ENCODE measurements at places on chromosomes 3 and 15.

- no peak for DNase-seq
These were observed 512 bp upstream of the TRH start for GRCh38 chr3:129973853-129974563.

DNA sequence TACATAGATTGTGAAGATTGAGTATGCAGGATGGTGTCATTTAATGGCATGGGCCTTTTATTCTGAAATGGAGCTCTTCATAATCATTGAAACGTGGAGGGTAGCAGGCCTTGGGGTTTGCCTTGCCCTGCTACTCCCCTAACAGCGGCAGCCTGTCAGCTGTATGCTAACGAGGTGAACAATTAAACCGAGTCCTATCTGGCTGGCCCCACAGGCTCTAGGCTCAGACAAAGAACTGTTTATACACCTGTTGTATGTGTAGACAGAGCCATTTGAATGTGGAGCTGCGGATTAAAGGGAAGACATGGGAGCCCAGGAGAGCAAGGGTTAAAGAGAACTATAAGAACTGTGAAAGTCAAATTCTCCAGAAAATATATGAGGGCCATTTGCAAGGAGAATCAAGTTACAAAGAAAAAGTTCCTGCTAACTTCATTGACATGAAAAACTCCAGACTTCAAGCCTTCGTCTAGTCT is 116.7 kb upstream of the CGNL1 start:
- DNase-seq, result no peak

DNA sequence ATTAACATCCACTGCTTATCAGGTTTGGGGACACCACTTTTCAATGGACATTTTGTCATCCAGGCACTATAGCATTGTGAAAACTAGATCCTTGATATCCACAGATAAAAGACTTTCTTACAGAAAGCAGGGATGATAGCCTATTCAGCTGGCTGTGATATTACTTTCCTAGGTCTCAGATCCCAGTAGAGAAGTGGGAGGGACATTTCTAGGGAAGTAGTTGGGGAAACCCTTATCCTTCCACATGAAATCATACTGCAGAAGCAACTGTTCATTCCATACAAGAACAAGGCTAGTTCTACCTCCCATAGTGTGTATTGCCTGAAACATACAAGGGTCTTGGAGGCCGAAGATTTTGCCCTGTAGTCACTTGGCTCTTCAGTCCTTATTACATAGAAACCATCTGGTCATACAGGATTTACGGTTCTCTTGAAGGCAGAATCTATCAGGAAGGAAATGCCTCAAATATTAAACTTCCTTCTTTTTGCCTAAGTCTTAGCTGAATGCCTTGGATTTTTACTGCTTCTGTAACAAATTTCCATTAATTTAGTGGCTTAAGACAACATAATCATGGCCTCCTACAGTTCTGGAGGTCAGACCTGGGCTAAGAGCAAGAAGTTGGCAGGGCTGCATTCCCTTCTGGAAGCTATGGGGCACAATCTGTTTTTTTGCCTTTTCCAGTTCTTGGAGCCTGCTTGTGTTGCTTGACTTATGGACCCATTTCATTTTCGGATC is 119.4 kb downstream of the ECT2 start:
- DNase-seq, result no peak

DNA sequence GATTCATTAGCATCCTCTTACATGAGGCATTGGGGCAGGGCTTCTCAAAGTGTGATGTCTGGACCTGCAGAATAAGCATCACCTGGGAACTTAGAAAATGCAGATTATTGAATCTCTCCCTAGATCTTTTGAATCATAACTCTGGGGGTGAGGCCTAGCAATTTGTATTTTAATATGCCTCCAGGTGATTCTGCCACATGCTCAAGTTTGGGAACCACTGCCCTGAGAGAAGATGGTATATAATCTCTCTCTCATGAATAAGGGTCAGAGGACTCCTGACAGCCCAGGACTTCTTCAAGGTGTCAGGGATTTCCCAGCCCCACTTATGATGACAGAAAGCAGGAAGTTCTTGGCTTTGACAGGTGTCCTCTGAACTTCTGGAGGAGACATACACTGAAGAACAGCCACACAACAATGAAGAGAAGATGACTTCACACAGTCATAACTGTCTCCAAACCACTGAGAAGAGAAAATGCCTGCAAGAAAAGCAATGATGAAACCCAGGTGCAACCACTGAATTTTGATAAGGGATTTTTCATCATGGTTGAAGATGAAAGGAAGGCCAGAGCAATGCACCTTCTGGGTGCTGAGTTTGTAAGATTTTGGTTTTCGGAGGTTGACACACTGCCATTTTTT is 211.9 kb upstream of the MRPL3 start:
- peak; percentile 91 for DNase-seq

- no peak for DNase-seq
These were observed 4.2 kb downstream of the PARP9 start for GRCh38 chr3:122559906-122560305.

- no peak for DNase-seq
These were observed 61.3 kb downstream of the ABHD2 start for GRCh38 chr15:89149501-89150101.

GRCh38 chr15:78072080-78072892 is 5.2 kb downstream of the TBC1D2B start:
- no peak for DNase-seq

- peak; percentile 2 for DNase-seq
These were observed 169.5 kb downstream of the ATP10A start for GRCh38 chr15:25693321-25694238.

- peak; percentile 54 for DNase-seq
These were observed 31.8 kb upstream of the MYZAP start for GRCh38 chr15:57559875-57560274.

GRCh38 chr3:52085681-52086282 is 29.4 kb upstream of the DUSP7 start:
- DNase-seq, result no peak

- DNase-seq, result no peak
These were observed 447.5 kb downstream of the IGSF11 start for GRCh38 chr3:118587037-118587741.

DNA sequence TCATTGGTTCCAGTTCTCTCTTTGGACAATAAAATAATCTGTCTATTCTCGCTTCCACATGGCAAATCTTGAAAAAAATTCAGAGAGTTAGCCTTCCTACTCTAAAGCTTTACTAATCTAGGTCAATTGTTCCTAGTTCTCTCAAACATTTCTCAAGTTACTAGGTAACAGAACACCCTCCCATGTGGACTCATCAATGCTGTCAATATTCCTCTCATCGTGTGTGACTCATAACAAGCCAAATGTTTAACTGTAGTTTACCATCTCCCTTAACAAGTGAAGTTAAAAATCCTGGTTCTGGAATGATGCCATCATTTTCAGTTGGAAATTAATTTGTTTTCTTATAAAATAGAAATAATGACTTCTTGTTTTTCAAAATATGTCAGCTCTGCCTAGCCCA is 438.6 kb downstream of the ROBO1 start:
- no peak for DNase-seq

DNA sequence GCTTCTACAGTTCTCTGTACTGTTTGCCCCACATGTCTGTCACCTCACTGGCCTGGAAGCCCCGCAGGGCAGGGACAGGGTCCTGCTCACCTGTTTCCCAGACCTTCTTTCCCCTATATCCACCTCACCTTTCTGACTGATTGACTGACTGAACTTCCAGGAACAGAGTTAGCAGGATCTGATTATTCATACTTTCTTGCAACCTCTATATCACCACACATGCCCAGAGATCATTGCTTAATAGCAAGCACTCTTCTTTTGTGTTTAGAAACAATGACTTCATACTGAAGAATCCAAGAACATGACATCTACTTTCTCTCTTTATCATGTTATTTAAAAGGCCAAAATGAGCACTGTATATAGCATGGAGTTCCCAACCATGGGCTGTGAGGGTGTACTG is 18.0 kb upstream of the CLEC3B start:
- no peak for DNase-seq

- peak; percentile 38 for DNase-seq
These were observed 322.8 kb downstream of the RAP2B start for GRCh38 chr3:153484842-153485241.

DNA sequence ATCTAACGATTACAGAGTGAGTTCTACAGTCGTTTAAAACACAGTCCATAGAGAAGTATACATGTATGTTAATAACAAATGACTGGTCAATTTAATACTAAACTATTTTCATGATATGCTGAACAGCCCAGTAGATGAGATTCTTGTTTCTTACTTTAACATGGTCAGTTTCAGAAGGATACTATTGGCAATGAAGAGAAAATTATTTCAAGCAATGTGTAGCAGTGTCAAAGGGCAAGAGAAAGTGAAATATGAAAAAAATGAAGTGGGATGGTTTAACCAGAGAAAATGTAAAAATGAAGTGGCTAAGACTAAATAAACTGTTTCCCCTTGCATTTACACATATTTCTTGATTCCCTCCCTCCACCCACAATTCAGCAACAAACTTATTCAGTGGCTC is 192.1 kb upstream of the TTC14 start:
- no peak for DNase-seq

GRCh38 chr3:69126216-69126615 is 3.8 kb upstream of the LMOD3 start:
- DNase-seq, result no peak

GRCh38 chr3:61960976-61961375 is 399.6 kb downstream of the PTPRG start:
- no peak for DNase-seq

DNA sequence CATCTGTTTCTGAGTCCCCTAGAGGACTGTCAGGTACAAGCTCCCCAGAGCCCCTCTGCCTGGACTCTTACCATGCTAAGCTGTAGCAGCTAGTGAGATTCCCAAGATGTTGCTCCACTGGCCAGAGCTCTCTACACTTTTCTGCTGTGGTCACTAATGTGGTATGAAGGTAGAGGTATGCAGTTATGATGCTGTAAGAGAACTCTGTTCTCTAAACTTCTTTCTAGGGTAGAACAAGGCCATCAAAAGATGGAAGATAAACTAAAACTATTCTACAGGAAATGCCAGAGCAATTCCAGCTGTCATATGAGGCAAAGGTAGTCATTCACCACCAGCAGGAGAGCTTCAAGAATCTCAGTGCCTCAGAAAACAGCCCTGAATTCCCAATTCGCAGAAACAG is 517.4 kb upstream of the ARRDC4 start:
- no peak for DNase-seq

- no peak for DNase-seq
These were observed 24.7 kb downstream of the SLTM start for GRCh38 chr15:58908550-58909309.

DNA sequence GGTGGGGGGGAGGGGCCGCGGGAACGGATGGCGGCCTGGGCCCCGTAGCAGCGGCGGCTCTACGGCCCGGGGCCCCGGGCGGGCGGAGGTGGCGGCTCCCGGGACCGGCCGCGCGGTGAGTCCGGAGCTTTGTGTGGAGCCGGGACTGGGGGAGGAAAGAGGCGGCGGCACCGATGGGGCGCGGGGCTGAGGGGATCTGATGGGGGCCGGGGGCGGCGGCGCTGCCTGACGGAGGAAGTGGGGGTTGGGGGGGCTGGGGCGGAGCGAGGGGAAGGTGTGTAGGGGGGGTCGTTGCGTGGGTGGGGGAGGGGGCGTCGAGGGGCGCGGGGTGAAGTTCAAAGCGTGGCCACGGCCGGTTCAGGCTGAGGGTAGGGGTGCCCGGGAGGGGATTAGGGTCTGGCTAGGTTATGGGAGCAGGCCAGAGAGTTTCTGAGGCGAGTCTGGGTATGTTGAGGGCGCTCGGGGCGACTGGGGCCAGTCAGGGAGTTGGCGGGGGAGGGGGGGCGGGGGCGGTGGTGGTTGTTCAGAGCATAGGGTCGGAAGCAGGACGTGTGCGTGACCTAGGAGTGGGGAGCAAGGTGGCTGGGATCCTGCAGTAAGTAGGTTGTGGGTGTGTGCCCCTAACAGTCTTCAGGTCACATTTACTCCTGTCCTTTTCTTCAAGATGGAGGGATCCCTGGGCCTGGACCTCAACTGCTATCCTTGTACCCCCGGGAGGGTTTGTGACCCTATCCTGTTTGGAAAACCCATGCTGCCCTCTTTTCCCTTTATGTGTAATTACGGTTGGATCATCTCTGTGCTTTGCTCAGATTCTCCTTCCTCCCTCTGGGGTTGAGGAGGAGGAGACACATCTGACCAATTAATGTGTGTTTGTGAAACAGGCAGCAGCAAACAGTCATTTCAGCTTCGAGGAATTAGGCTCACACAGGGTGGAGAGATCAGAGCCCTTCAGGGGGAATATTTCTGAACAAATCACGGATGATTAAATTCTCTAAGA is 644 bp downstream of the ZNF609 start:
- DNase-seq, result peak; percentile 70

GRCh38 chr3:52827441-52827840 is 3.0 kb downstream of the ITIH4 start:
- no peak for DNase-seq

DNA sequence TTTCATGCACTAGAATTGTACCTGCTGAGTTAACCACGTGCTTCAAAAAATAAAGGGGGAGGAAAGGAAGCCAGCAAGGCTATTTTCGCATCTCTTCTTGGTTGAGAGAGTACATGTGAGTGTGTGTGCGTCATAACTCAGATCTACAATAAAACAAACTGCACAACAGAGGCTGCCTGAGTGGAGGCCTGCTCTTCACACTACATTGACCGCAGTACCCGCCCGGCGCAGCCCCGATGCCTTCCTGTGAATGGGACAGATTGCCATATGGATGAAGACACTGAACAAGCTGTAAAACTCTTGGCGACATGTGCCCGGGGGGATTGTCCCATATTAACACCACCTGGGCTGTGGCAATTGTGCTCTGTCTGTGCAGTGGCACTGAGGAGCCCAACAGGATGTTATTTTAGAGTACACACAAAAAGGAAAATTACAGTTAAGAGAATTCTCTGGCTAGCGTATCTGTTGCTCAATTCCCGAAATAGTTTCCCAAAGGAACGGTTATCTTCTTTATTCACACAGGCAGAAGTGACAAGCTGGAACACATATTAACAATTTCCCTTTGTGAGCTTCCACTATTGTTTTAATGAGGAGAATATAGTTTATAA is 551.5 kb downstream of the FOXP1 start:
- peak; percentile 28 for DNase-seq

DNA sequence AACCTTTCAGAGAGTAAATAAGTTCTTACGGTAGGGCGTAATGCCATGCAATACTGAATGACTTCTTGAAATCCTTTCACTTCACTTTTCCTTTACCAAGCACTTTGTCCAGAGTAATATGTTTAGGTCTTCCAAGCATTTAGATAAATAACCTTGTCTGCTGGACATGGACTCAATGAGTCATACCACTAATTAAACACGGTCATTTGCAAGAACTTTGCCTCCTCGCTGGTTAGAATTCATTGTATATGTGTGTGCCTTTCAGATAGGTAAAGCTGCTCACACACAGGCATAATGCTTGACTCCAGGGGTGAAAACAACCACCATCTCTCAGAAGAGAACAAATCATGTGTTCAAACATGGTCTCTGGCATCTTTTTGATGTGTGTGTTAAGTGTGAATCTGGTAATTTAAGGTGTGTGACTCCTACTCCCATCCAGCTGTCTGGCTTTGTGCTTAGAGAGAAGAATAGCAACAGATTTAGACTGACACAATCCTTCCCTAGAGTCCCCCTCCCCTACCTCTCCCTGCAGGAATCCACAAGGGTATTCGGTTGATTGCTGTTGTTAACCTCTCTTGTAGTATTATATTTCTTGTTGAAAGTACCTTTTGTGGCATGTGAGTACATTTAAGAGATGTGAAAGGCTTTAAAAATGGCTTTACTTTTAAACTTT is 419.0 kb downstream of the CNTN4 start:
- DNase-seq, result no peak

GRCh38 chr15:99340347-99340746 is 89.1 kb downstream of the LRRC28 start:
- no peak for DNase-seq

- DNase-seq, result no peak
These were observed 267.9 kb downstream of the PDCD6IP start for GRCh38 chr3:34066328-34066727.

- no peak for DNase-seq
These were observed 108.2 kb downstream of the TBL1XR1 start for GRCh38 chr3:177089110-177089509.
